ENCODE measurements at places on chromosomes 13 and 19. TPM values are rescaled to one million over a fixed set of nuclear protein-coding genes. Genes with fewer than 3 reads are reported as not detected.

VSTM2B gene
- not detected for total RNA-seq

ZIK1 gene
- 8.9 TPM for total RNA-seq

GAS6 gene
- total RNA-seq, result 85.9 TPM

ATP4B gene
- total RNA-seq, result not detected

PODNL1 gene
- 8.8 TPM for total RNA-seq

FAM216B gene
- not detected for total RNA-seq

HIPK4 gene
- not detected for total RNA-seq

SPATA13 gene
- total RNA-seq, result 6.6 TPM

SYDE1 gene
- total RNA-seq, result 14.9 TPM

DKKL1 gene
- 0.64 TPM for total RNA-seq

CNN1 gene
- 2.2 TPM for total RNA-seq

WDR62 gene
- 0.80 TPM for total RNA-seq

ZNF480 gene
- 11.8 TPM for total RNA-seq

ZNF431 gene
- 11.1 TPM for total RNA-seq

IZUMO2 gene
- total RNA-seq, result not detected

THSD1 gene
- total RNA-seq, result 5.8 TPM

CEACAM7 gene
- 25.2 TPM for total RNA-seq

SLAIN1 gene
- 16.7 TPM for total RNA-seq

RCBTB1 gene
- total RNA-seq, result 18.4 TPM

SOX1 gene
- not detected for total RNA-seq

CYP2S1 gene
- total RNA-seq, result 0.80 TPM

ZNF541 gene
- total RNA-seq, result 1.4 TPM

SEMA6B gene
- 2.3 TPM for total RNA-seq

MYBPC2 gene
- not detected for total RNA-seq

GIPC3 gene
- 0.64 TPM for total RNA-seq

CACNG8 gene
- not detected for total RNA-seq

NUDT19 gene
- total RNA-seq, result 7.2 TPM

NECTIN2 gene
- 28.0 TPM for total RNA-seq

PLPPR3 gene
- total RNA-seq, result 6.9 TPM

ZNF99 gene
- 1.6 TPM for total RNA-seq

ZNF132 gene
- 13.3 TPM for total RNA-seq

UPK1A gene
- total RNA-seq, result not detected

MTUS2 gene
- total RNA-seq, result not detected

IGSF23 gene
- total RNA-seq, result not detected

ZNF235 gene
- 16.0 TPM for total RNA-seq

LAIR1 gene
- 44.5 TPM for total RNA-seq

BRME1 gene
- 6.3 TPM for total RNA-seq

CARD8 gene
- total RNA-seq, result 35.8 TPM

CPB2 gene
- not detected for total RNA-seq

ZNF835 gene
- 7.0 TPM for total RNA-seq

KCNRG gene
- 1.6 TPM for total RNA-seq

SERTAD3 gene
- 28.1 TPM for total RNA-seq

KLK10 gene
- total RNA-seq, result 3.3 TPM

EFNA2 gene
- total RNA-seq, result not detected

IFNL1 gene
- total RNA-seq, result not detected

ATP8B3 gene
- total RNA-seq, result 0.66 TPM

UGGT2 gene
- 67.2 TPM for total RNA-seq

CCL25 gene
- total RNA-seq, result not detected

ZNF726 gene
- total RNA-seq, result 3.6 TPM

FSD1 gene
- not detected for total RNA-seq

SLC10A2 gene
- total RNA-seq, result not detected

ZSCAN4 gene
- total RNA-seq, result not detected

SIGLEC8 gene
- 2.3 TPM for total RNA-seq

WASF3 gene
- 15.2 TPM for total RNA-seq

SMAD9 gene
- 5.3 TPM for total RNA-seq

PGLYRP1 gene
- total RNA-seq, result not detected

Measured in breast epithelium (tissue), 4 donors.